SK-N-MC (cell line): ENCODE measurements at places on chromosomes 2 and 18.

- no peak for DNase-seq
Observed at GRCh38 chr18:63244607-63245006, 75.0 kb downstream of the BCL2 start.

- DNase-seq = no peak
Observed at GRCh38 chr2:232319803-232320442, 58.6 kb upstream of the ALPP start.

DNA sequence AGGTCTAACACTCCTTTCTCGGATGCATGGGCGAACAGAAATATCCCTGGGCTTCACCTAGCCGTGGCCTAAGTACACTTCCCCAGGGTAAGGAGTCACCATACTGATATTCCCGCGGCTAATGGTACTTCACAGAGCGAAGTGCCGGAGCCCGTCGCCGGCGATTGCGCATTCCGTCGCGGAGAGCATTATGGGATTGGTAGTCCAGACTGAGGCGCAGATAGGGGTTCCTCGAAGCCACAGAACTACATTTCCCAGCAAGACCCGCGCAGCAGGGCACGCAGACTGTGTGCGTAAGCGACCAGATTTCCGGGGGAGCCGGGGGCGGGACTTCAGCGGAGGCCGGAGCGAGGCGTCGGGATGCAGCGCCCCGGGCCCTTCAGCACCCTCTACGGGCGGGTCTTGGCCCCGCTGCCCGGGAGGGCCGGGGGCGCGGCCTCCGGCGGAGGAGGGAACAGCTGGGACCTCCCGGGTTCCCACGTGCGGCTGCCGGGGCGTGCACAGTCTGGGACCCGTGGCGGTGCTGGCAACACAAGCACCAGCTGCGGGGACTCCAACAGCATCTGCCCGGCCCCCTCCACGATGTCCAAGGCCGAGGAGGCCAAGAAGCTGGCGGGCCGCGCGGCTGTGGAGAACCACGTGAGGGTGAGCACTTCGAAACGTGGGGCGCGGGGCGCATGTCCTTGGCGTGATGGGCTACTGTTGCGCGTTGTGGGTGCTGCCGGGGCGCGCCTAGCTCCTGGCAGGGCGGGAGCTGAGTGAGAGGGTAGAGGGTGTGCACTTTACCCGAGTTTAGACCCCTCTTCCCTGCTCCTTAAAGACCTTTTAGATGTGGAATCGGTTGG is at the start of gene RPIA:
RPIA (plus strand) TSS at position 335 of the 845 bp plus-strand sequence; CDS start at position 361, 26 bp downstream.
- peak; percentile 88 for DNase-seq

DNA sequence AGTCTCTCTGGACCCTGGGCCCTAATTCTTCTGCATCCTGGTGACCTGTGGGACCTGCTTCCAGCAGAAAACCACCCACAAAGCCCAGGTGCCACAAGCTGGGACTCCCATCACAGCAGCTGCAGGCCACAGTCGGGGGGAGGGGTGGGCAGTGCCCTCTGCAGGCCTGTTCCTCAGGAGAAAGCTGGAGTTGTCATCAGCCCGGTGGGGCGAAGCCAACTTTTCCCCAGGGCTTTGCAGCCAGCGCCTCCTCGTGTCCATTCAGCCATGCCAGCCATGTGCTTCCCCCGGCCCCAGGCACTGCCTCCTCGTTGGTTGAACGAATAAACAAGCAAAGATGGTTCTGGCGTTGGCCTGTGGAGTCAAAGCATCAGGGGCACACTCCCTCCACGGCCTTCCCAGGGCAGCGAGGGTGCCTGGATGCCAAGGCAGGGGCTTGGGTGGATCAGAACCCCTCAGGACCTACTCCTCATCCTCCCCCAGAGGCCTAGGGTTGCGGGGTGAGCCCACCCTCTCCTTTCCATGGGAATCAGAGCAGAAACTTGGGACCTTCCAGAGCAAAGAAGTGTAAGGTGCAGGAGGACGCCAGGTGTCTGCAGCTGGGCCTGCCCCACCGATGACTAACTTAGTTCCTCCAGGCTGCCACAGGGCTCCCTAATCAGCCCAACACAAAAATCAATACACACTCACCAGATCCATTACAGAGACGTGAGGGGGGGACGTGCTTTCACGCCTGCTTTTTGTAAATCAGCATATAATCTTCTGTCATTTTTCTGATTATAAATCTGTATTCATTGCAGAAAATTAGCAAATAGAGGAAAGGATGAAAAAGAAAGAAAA is 75.7 kb upstream of the RAB6C start:
- no peak for DNase-seq
